ENCODE measurements at places on chromosomes 7 and 10. TPM values are rescaled to one million over a fixed set of nuclear protein-coding genes. Genes with fewer than 3 reads are reported as not detected.

Gene FOXI2
- total RNA-seq, result not detected

Gene ZNF277
- 62.7 TPM for total RNA-seq

Gene LRRC61
- not detected for total RNA-seq

Gene PKD1L1
- total RNA-seq, result 0.58 TPM

Gene PTF1A
- not detected for total RNA-seq

Gene RASSF4
- total RNA-seq, result 2.1 TPM

Gene FEZF1
- total RNA-seq, result 2.1 TPM

Gene SKIDA1
- 0.32 TPM for total RNA-seq

Gene PHTF2
- 32.2 TPM for total RNA-seq

Gene CYREN
- total RNA-seq, result 87.6 TPM

Gene RAB19
- total RNA-seq, result not detected

Gene TAS2R3
- 0.40 TPM for total RNA-seq

Gene SEC61G
- total RNA-seq, result 399 TPM

Gene MALSU1
- 188 TPM for total RNA-seq

Gene NANOS1
- 5.7 TPM for total RNA-seq

Gene LRIT1
- not detected for total RNA-seq

Gene RNF32
- not detected for total RNA-seq

Gene CD36
- 35.2 TPM for total RNA-seq

Gene BMS1
- total RNA-seq, result 19.0 TPM

Gene GFRA1
- 0.24 TPM for total RNA-seq

Gene FBXO24
- total RNA-seq, result 0.55 TPM

Gene EGR2
- total RNA-seq, result 0.63 TPM

Gene SLC18A3
- not detected for total RNA-seq

Gene SFMBT2
- total RNA-seq, result 2.0 TPM

Gene PPP1R3C
- total RNA-seq, result 13.2 TPM

Gene PLXNA4
- total RNA-seq, result 0.08 TPM

Gene FKBP14
- total RNA-seq, result 43.3 TPM

Gene PRR15
- not detected for total RNA-seq

Gene SORCS1
- total RNA-seq, result 6.4 TPM

Gene BEND7
- 5.2 TPM for total RNA-seq

Gene MYH16
- total RNA-seq, result not detected

Gene CRYGN
- not detected for total RNA-seq

Gene WNT2
- total RNA-seq, result not detected

Gene CYP2C9
- total RNA-seq, result not detected

Gene ZNF722
- total RNA-seq, result not detected

Gene VPS37D
- 4.3 TPM for total RNA-seq

Gene TLX1
- total RNA-seq, result not detected

Gene TASOR2
- total RNA-seq, result 49.3 TPM

Gene NPTX2
- 0.56 TPM for total RNA-seq

Gene MMD2
- total RNA-seq, result not detected

Gene PRKG1
- total RNA-seq, result 4.6 TPM

Gene SAMD9
- 4.5 TPM for total RNA-seq

Gene RBM20
- 1.0 TPM for total RNA-seq

Gene LRRC17
- not detected for total RNA-seq
